ENCODE measurements at places on chromosomes 3 and 15.

- DNase-seq: no peak
Measured at GRCh38 chr3:193237030-193237429, 4.0 kb upstream of the PLAAT1 start.

DNA sequence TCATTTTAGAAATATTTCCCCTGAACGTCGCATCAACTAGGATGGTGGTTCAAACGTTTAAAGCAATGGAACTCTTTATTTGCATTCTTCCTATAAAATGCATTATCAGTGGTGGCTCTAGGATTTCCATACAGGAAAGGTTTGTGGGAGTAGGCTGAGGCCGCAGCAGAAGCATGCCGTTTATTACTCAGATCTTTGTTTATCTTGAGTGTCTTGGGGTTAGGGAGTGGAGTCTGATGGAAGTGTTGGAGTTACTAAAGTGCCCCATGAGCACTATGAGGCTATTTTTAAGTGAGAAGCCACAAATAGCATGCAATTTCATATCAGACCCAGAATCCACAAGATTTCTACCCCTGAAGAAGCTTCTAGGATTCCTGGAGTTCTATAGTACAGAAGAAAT lies 26.2 kb downstream of the ATOSA start:
- no peak for DNase-seq

GRCh38 chr15:36406366-36406765 lies 173.1 kb upstream of the CDIN1 start:
- DNase-seq: no peak

DNA sequence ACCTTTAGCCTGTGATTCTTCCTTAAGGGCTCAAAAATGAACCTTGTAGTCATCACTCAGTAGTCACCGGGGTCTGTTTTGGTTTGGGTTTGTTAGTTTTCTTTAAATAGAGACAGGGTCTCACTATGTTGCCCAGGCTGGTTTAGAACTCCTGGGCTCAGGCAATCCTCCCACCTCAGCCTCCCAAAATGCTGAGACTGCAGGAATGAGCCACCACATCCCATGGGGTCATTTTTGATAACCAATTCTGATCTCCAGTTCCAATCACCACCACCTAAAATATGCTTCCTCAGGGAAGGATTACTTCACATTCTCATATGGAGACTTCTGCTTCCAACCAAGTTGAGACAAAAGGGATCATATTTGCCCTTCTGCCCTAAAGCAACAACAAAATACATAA lies 22.1 kb downstream of the ATP13A3 start:
- no peak for DNase-seq

DNA sequence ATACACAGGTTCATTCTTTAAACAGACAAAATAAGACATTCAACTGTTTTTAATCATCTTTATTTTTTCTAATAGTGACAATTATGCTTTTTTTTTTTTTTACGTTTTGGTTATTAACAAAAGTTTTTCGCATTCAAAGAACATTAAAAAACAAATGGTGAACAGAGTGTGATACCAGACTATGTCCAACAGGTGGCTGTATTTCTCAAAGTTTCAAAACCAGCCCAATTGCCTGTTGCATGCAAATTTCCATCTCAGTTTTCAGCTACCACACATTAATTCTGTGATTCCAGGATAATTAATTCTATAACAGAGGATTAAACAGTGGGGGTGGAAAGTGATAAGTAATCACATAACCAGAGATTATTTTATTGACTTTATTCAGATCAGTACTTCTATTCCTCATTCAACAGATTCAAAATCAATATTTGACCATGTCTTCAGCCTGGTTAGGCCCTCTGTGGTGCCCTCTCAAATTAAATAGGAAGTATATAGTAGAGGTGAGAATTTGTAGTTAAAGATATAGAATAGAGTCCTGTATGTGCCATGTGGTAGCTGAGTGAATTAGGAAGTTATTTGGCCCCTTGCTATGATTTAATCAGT lies 122.2 kb upstream of the DCBLD2 start:
- DNase-seq: no peak

DNA sequence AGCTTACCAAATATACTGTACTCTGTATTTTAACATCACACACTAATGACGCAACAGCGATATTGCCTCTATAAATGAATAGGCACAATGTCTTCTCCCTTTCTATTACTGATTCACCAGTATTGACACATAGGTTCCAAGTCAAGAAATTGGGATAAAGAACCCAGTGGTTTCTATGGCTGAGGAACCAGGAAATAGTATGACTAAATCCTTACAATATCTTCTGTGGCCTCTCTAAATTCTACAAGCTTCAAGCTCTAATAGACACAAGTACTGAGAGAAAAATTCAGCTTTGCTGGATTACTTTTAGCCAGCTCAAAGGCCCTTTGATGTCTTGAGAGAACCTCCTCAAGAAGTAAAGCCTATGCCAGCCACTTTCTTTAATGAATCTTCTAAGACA lies 162.5 kb downstream of the DPH6 start:
- DNase-seq: no peak

GRCh38 chr3:42368861-42369260 lies 41.5 kb downstream of the LYZL4 start:
- DNase-seq: no peak

- DNase-seq: no peak
Measured at GRCh38 chr3:193780810-193781478, 187.9 kb downstream of the OPA1 start.

GRCh38 chr3:170839518-170840100 lies 30.4 kb downstream of the RPL22L1 start:
- no peak for DNase-seq

DNA sequence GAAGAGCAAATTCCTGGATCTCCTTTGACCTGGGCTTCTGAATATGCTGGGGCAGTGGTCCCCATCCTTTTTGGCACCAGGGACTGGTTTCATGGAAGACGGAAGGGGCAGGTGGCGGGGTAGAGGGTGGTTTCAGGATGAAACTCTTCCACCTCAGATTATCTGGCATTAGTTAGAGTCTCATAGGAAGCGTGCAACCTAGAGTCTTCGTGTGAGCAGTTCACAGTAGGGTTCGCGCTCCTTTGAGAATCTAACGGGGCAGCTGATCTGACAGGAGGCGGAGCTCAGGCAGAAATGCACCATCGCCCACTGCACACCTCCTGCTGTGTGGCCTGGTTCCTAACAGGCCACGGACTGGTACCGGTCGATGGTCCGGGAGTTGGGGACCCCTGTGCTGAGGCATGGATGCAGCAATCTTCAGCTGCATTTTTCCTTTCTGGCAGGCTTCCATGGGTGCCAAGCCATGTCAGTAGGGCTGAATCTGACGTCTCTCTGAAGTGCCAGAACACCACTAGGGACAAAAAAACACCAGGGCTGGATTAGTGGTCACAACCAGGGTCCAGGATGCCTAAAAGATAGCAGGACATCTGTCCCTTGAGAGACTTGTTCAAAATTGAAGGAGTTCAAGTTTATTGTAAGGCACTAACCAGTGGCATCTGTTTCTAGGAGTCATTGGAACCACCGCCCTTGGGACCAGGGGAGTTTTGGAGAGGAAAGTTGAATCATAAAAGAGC lies 8.4 kb upstream of the GOLGB1 start:
- no peak for DNase-seq

DNA sequence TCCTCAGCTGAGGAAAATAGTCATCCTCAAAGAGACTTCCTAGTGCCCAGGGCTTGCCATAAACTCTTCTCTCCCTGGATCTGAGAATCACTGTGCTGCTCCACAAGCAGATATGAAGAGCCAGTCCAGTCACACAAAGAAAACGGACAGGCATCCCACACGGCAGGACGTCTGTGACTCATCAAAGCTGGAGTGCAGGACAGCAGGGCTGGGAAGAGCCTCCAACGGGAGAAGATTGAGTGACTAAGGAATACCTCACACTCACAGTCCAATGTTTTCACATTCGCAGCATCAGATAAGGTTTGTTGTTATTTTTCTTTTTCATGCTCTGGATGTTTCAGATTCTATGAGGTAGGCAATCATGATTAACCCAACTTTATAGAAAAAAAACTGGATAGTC lies 57.8 kb downstream of the NEK10 start:
- no peak for DNase-seq

DNA sequence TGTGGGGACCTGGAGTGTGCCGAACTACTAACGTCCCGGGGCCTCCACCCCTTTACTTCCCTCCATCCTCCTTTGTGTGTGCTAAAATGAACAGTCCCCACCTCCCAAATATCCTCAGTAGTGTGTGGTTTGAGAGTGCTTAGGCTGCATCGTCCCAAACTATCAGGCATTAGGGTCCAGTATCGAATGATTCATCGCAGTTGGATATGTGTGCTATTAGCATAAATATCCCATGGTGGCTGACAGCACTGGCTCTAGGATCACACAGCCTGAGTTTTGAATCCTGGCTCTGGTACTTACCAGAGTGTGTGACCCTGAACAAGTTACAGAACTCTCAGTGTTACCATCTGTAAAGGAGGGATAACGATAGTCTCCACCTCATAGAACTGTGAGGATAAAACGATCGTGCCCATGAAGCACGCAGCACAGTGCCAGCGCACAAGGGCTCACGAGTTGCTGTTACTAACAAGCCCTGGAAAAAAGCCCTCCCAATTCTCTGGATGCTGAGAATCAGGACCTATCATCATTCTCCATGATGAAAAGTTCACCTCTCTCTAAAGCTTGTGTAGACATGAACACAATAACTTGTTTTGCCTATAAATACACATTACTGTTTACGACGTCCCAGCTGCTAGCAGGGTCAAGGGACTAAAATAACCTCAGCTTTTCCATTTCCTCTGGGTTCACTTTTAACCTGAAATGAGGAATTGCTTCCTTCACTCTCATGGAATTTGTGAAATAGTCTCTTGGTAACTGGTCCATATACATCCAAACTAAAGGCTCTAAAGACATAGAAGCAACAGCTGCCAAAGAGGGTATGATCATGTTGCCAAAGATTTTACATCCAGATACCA lies 51.0 kb downstream of the VGLL4 start:
- DNase-seq: no peak

GRCh38 chr3:72515941-72516340 lies 332.3 kb downstream of the SHQ1 start:
- DNase-seq: no peak

- no peak for DNase-seq
Measured at GRCh38 chr3:134065252-134066157, 35.8 kb upstream of the SLCO2A1 start.

- DNase-seq: no peak
Measured at GRCh38 chr15:42408178-42408577, 48.9 kb downstream of the CAPN3 start.

Measured in stimulated activated CD8-positive, alpha-beta memory T cell treated with anti-CD3 and anti-CD28 coated beads, Interleukin-7, amount 100 ng/mL, for 24 hours (primary cell).